Esophagus muscularis mucosa (tissue), 4 donors: ENCODE measurements at places on chromosomes 7 and 10. TPM values are rescaled to one million over a fixed set of nuclear protein-coding genes. Genes with fewer than 3 reads are reported as not detected.

DNA sequence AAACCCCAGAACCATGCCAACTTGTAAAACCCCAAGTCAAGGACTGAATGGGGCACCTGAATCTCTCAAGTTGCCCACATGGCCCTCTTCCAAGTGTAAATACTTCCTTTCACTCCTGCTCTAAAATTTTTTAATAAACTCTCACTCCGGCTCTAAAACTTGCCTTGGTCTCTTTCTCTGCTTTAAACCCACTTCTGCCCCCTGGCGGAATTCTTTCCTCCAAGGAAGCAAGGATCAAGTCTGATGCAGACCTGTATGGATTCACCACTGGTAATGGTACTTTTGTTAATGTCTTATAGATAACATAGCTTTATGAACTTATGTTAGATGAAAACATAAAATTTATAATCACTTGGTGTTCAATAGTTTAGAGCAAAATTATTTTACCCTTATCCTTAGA lies 33.8 kb downstream of the SLC16A9 start:
- H3K4me3 ChIP-seq, result no peak overlapping the region
- no peaks in the 10 kb centered on the region for H3K36me3 ChIP-seq
- no peaks in the 10 kb centered on the region for H3K4me1 ChIP-seq
- no peaks in the 10 kb centered on the region for H3K27me3 ChIP-seq

EBLN1 gene
- total RNA-seq, result not detected

- H3K27ac ChIP-seq, result no peak overlapping the region
- H3K4me1 ChIP-seq, result no peaks in the 10 kb centered on the region
- H3K27me3 ChIP-seq, result peaks cover 44% of the 10 kb centered on the region
- no peaks in the 10 kb centered on the region for H3K36me3 ChIP-seq
Measured at GRCh38 chr7:44225566-44226395, 25.0 kb downstream of the YKT6 start.

FEZF1 gene
- total RNA-seq, result not detected

GATA3 gene
- total RNA-seq, result 0.19 TPM

ARHGAP22 gene
- 9.1 TPM for total RNA-seq

- DNase-seq, result no peak
- H3K27me3 ChIP-seq, result no peaks in the 10 kb centered on the region
- no peak overlapping the region for H3K27ac ChIP-seq
- H3K36me3 ChIP-seq, result no peaks in the 10 kb centered on the region
- no peak overlapping the region for H3K4me3 ChIP-seq
Measured at GRCh38 chr10:104077247-104077646, 8.4 kb downstream of the COL17A1 start.

- H3K27ac ChIP-seq, result no peak overlapping the region
- no peaks in the 10 kb centered on the region for H3K4me1 ChIP-seq
- peaks cover 27% of the 10 kb centered on the region for H3K36me3 ChIP-seq
- H3K4me3 ChIP-seq, result no peak overlapping the region
Measured at GRCh38 chr10:45657033-45657926, 15.3 kb downstream of the ZFAND4 start.

- H3K4me3 ChIP-seq, result no peak overlapping the region
- no peaks in the 10 kb centered on the region for H3K36me3 ChIP-seq
- DNase-seq, result no peak
- H3K4me1 ChIP-seq, result no peaks in the 10 kb centered on the region
- no peaks in the 10 kb centered on the region for H3K27me3 ChIP-seq
Measured at GRCh38 chr7:51079494-51079893, 237.1 kb downstream of the COBL start.

NOS3 gene
- total RNA-seq, result 13.3 TPM

DNA sequence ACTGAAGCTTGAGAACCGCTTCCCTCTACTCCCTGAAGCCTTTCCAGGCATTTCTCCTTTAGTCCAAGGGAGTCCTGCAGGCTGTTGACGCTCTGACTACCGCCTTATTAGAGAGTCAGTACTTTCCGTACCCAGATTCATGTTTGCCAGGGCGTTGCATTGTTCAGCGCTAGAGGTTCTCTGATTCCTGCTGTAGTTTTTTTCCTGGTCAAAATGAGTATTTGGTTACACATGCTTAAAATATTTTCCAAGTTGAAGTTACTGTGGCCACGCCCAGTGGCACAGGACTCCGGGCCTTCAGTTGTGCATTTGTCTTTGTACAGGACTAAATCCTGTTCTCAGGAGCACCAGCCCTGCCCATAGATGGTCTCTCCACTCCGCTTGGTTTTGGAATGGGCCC lies 7.9 kb downstream of the MTURN start:
- no peak overlapping the region for H3K4me3 ChIP-seq
- no peak for DNase-seq
- H3K27me3 ChIP-seq, result no peaks in the 10 kb centered on the region
- peaks cover 52% of the 10 kb centered on the region for H3K4me1 ChIP-seq
- H3K36me3 ChIP-seq, result no peaks in the 10 kb centered on the region

DNA sequence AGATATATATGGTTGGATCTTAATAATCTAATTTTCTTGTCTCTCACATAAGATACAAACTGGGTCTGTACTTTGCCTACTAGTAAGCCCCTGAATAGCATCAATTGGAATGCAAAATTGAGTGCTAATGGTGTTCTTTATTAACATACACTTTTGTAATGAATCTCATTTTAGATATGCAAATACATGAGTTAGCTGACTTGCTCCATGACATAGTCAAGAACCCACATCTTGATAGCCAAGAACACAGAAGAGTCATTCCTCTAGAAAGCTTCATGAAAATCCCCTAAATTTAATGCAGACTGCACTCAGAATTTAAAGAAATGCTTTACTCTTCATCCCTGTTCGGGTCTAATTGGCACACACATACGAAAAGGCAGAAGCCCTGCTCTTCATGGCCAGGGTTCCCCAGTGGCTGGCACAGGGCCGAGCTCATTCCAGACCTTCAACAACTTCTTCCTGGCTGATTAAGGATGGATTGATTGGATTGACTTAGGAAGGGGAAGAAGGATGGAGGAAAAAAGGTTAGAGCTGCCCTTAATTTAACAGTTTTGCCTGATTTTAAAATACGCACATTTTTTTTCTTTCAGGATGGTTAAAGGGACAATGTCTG lies 431.1 kb upstream of the KLF6 start:
- no peak overlapping the region for H3K27ac ChIP-seq
- no peak overlapping the region for H3K4me3 ChIP-seq
- H3K4me1 ChIP-seq, result peaks cover 17% of the 10 kb centered on the region
- H3K27me3 ChIP-seq, result no peaks in the 10 kb centered on the region

DNA sequence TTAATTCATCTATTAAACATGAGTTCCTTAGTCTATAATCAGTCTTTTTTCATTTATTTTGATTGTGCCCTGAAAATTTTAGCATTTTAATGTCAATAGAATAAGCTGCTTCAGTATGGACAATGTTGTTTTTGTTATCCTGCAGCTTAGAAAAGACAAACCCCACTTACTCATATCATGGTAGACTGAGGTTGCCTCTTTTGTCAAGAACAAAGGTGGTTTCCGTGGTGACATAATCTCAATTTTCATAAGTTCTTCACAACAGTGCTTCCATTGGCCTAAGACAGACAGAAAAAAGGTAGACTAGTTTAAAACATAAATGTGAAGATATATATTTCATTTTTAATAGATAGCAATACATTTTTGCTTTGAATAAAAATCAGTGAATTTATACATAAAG lies 69.1 kb downstream of the RTKN2 start:
- no peaks in the 10 kb centered on the region for H3K27me3 ChIP-seq
- no peaks in the 10 kb centered on the region for H3K4me1 ChIP-seq
- H3K4me3 ChIP-seq, result no peak overlapping the region
- no peak for DNase-seq
- no peaks in the 10 kb centered on the region for H3K36me3 ChIP-seq
- H3K27ac ChIP-seq, result no peak overlapping the region

ALOX5 gene
- total RNA-seq, result 48.5 TPM

DNA sequence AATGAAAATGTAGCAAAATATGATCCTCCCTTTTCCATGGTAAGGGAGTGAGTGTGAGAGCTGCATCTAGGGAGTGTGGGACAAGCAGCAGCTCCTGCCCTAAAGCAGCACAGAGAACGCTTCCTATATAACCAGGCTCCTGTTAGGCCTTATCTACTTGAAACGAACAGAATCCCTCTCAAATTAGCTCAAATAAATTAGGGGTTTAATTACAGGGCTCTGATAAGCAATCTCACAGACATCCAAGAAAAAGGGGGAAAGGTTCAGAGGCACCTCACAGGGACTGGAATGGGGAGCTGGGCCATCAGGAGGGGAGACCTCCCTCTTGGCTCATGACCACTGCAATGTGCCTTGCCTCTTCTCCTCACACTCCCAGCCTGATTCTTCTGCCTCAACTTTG lies 57.9 kb downstream of the PLPP4 start:
- H3K4me1 ChIP-seq, result no peaks in the 10 kb centered on the region
- H3K36me3 ChIP-seq, result no peaks in the 10 kb centered on the region
- no peaks in the 10 kb centered on the region for H3K27me3 ChIP-seq
- no peak overlapping the region for H3K27ac ChIP-seq
- no peak overlapping the region for H3K4me3 ChIP-seq
- DNase-seq, result no peak

DNA sequence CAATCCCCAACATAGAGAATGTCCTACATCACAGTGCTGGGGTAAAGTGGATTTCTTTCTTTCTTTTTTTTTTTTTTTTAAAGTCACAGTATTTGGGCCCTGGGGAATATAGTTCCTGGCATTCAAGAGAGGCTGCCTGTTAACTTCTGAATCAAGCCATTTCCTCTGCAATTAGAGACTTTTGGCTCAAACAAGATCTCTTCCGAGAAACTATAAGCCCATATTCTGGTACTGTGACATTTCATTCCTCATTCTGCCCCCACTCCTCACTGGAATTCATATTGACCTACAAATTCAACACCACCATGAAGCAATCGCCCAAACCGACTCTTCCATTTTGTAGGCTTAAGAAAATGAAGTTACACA lies 187.4 kb downstream of the PHTF2 start:
- H3K27me3 ChIP-seq, result no peaks in the 10 kb centered on the region
- H3K27ac ChIP-seq, result no peak overlapping the region
- H3K4me1 ChIP-seq, result no peaks in the 10 kb centered on the region
- H3K36me3 ChIP-seq, result no peaks in the 10 kb centered on the region

GRCh38 chr10:46077141-46077554 lies 31.1 kb upstream of the MSMB start:
- no peak overlapping the region for H3K4me3 ChIP-seq
- H3K36me3 ChIP-seq, result no peaks in the 10 kb centered on the region
- H3K4me1 ChIP-seq, result no peaks in the 10 kb centered on the region
- DNase-seq, result peak; percentile 53
- no peaks in the 10 kb centered on the region for H3K27me3 ChIP-seq

CUBN gene
- 1.3 TPM for total RNA-seq

GRCh38 chr10:33129996-33130386 lies 172.0 kb upstream of the ITGB1 start:
- no peak for DNase-seq
- H3K4me1 ChIP-seq, result peaks cover 26% of the 10 kb centered on the region
- no peaks in the 10 kb centered on the region for H3K36me3 ChIP-seq
- no peak overlapping the region for H3K4me3 ChIP-seq
- H3K27ac ChIP-seq, result no peak overlapping the region

GRCh38 chr10:105514106-105514505 lies 873.0 kb downstream of the SORCS3 start:
- H3K4me3 ChIP-seq, result no peak overlapping the region
- DNase-seq, result no peak
- no peak overlapping the region for H3K27ac ChIP-seq
- H3K27me3 ChIP-seq, result no peaks in the 10 kb centered on the region

- H3K36me3 ChIP-seq, result no peaks in the 10 kb centered on the region
- DNase-seq, result peak; percentile 19
- no peak overlapping the region for H3K27ac ChIP-seq
- peaks cover 14% of the 10 kb centered on the region for H3K4me1 ChIP-seq
- no peak overlapping the region for H3K4me3 ChIP-seq
Measured at GRCh38 chr10:112791447-112791846, 158.6 kb upstream of the TCF7L2 start.

GRCh38 chr10:29720149-29720548 lies 85.4 kb upstream of the SVIL start:
- H3K27me3 ChIP-seq, result no peaks in the 10 kb centered on the region
- H3K4me1 ChIP-seq, result peaks cover 6% of the 10 kb centered on the region
- H3K27ac ChIP-seq, result no peak overlapping the region
- H3K4me3 ChIP-seq, result no peak overlapping the region

DNA sequence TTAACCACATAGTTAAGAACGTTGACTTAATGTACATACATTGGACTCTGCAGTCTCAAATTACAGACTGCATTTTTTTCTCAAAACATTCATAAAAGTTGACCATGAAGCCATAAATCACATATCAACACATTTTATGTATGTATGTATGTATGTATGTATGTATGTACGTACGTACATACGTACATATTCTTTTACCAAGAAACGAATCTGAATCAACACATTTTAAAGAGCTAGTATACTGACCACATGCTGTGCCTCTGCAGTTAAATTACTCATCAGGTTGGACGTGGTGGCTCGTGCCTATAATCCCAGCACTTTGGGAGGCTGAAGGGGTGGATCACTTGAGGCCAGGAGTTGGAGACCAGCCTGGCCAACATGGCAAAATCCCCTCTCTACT lies 105.8 kb downstream of the GPR158 start:
- DNase-seq, result no peak
- H3K36me3 ChIP-seq, result no peaks in the 10 kb centered on the region
- H3K4me3 ChIP-seq, result no peak overlapping the region
- H3K27ac ChIP-seq, result no peak overlapping the region

- DNase-seq, result no peak
- H3K27me3 ChIP-seq, result no peaks in the 10 kb centered on the region
- H3K36me3 ChIP-seq, result no peaks in the 10 kb centered on the region
- peaks cover 17% of the 10 kb centered on the region for H3K4me1 ChIP-seq
- no peak overlapping the region for H3K27ac ChIP-seq
Measured at GRCh38 chr7:22604246-22604645, 104.3 kb upstream of the STEAP1B start.

- no peaks in the 10 kb centered on the region for H3K4me1 ChIP-seq
- H3K27me3 ChIP-seq, result no peaks in the 10 kb centered on the region
- H3K27ac ChIP-seq, result no peak overlapping the region
- no peak overlapping the region for H3K4me3 ChIP-seq
Measured at GRCh38 chr10:22597138-22597537, 117.2 kb downstream of the PIP4K2A start.

GRCh38 chr7:47438411-47439029 lies 143.4 kb downstream of the TNS3 start:
- DNase-seq, result no peak
- H3K36me3 ChIP-seq, result peaks cover 26% of the 10 kb centered on the region
- H3K27me3 ChIP-seq, result no peaks in the 10 kb centered on the region
- H3K4me3 ChIP-seq, result no peak overlapping the region

DNA sequence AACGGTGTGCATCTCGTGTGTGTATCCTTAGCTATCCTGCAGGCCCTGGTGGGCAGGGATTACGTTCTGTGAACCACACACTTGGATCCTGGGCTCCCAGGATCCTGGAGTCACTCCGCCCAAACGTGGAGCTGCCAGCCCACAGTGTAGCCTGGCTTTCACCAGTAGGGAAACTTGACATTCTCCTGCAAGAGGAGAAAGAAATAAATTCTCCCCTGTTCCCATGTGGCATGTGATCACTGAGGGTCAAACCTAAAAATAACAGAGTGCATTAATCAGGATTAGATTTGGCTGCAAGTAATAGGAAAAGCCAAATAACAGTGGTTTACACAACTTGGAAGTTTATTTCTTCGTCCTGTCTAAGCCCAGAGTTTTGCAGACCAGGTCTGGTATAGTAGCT lies 32.3 kb downstream of the PALD1 start:
- H3K4me3 ChIP-seq, result no peak overlapping the region

- peak; percentile 86 for DNase-seq
- H3K27ac ChIP-seq, result no peak overlapping the region
- no peaks in the 10 kb centered on the region for H3K27me3 ChIP-seq
- H3K36me3 ChIP-seq, result no peaks in the 10 kb centered on the region
Measured at GRCh38 chr10:98115031-98115787, 19.2 kb upstream of the R3HCC1L start.
